Erythroblast (primary cell): ENCODE measurements at places on chromosomes 16 and 17.

GRCh38 chr17:77796176-77796860 lies 162.2 kb upstream of the TNRC6C start:
- DNase-seq: no peak

DNA sequence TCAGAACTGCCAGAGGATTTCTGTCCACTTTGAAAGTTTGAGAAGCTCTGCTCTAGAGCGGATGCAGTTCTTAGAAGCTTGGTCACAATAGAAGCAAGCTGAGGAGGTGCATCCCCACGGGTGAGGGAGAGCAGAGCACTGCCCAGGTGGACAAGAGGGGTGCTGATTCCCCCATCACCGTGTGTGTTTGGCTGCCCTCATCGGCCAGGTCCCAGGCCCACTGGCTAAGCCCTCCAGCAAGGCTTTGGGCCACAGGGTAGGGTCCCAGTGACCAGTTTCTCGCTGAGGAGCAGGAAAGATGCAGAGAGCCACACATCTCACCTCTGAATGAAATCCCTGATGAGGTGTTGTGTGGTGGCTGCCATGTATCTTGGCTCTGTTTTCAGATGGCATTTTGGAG lies 26.9 kb downstream of the NMT1 start:
- no peak for DNase-seq

DNA sequence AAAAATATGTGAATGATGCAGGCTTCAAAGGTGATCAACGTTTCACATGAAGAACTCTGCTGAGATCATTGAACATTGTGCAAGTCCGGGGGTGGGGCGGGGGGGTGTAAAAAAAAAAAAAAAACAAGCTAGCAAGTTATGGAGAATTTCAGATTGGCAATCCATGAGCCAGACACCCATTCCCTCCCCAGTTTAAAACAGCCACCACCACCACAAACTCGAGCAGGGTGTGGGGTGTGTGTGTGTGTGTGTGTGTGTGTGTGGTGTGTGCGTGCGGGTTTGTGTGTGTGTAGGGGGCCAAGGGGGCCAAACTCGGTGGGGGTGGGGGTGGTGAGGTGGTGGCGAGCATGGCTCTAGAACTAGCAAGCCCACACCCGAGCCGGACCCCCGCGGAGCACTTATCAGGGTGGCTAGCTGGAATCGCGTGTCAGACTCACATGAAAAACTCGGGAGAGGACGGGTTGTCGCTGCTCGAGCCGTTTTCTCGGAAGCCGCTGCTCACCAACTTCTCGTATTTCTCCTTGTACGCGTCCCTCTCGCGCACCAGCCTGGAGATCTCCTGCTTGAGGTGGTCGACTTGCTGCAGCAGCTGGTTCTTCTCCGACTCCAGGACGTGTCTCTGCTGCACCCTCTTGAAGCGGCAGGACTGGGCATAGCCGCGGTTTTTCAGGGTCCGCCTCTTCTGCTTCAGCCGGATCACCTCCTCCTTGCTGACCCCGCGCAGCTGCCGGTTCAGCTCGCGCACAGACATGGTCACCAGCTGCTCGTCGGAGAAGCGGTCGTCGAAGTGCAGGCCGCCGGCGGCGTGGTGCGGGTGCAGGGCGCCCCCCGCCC lies 2.0 kb downstream of the MAF start:
- peak; percentile 5 for DNase-seq

- no peak for DNase-seq
These were observed 94.2 kb downstream of the NTN1 start for GRCh38 chr17:9115214-9116191.

DNA sequence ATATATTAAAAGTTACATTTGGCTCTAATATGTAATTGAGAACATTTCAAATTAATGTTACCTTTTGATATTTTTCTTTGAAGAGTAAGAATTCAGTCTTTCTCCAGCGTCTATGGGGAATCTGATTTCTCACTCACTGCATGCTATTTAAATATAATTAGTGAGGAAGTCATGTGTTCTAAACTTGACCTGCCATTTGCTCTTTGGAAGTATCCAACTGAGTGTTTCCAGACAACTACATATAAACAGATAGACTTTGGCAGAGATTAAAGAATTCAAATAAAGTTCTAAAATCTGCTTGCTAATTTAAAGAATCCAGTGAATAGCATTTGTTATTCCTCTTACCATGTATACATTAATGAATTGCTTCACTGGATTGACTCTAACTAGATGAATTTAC lies 23.5 kb downstream of the OMG start:
- no peak for DNase-seq

GRCh38 chr16:78399384-78399783 lies 299.9 kb downstream of the WWOX start:
- DNase-seq: no peak

GRCh38 chr16:9661336-9662017 lies 520.8 kb downstream of the GRIN2A start:
- no peak for DNase-seq

- no peak for DNase-seq
These were observed 3.3 kb upstream of the AXIN2 start for GRCh38 chr17:65564793-65565192.

GRCh38 chr17:79005063-79005861 lies 4.3 kb downstream of the CANT1 start:
- no peak for DNase-seq

- DNase-seq: peak; percentile 46
These were observed 6.7 kb downstream of the RUNDC3A start for GRCh38 chr17:44314869-44315661.

GRCh38 chr16:1637526-1637925 lies 25.4 kb downstream of the CRAMP1 start:
- DNase-seq: no peak

GRCh38 chr17:80396157-80397033 lies 18.6 kb upstream of the ENDOV start:
- DNase-seq: no peak

DNA sequence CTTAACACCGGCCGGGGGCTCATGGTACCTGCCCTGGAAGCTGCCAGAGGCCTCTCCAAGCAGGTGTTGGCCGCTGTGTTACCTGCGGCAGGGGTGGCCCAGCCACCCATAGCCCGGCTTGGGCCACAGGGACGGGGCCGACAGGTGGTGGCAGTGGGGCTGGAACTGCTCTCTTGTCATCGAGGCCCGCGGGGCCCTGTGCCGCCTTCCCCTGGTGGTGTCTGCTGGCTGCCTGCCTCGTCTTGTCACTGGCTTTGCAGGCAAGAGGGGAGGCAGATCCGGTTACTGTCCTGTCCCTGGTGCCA lies 27.1 kb downstream of the GSE1 start:
- no peak for DNase-seq

DNA sequence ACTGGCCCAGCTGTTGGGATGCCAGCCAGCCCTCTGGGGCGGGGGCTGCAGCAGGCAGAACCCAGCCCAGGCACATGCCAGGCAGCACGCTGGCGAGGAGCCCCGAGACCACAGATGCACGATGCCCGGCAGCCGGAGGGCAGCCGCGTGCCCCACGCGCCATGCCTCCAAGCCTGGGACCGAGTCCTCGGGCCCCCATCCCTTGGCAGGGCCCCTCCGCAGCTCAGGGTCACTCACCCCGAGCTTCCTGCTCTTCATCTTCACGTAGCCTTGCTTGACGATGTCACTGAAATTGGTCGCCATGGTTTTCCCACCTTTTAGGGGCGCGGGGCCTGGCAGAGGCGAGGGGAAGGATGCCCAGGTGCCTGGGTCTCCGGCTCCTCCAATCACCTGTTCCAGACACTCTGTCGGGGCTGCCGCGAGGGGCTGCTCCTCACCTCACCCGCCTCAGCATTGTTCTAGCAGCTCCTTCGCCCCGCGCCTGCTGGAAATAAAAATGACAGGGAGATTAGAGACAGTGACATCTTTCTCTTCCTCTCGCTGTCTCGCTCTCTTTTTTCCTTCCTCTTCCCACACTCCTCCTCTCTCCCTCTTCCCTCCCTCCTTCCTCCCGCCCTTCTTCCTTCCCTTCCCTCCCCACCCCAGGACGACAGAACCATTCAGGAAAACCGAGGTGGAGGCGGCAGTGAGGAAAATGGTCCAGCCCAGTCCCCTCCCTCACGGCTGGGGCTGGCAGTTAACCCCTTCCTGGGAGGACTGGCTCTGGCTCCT lies 6.9 kb downstream of the DOK4 start:
- no peak for DNase-seq

GRCh38 chr16:22355487-22355908 lies 18.9 kb downstream of the CDR2 start:
- DNase-seq: no peak

DNA sequence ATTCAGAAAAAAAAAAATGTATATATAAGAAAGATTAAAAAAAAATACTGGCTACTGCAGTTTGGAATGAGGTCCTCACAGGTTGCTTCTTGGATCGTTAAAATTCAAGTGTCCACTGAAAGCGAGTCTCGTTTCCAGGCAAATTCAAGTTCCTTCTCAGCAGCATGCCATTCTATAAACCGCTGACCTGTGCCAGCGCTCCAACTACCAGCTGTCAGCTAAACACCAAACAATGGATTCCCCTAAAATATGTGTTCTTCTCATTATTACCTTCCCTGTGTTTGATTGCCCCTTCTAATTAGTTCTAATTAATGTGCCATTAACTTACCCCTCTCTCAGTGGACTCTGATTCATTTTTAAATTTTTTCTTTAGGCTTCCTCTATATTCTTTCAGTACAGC lies 92.4 kb downstream of the DNAH9 start:
- no peak for DNase-seq

- DNase-seq: no peak
These were observed 218.0 kb upstream of the TNRC6C start for GRCh38 chr17:77740481-77740880.

GRCh38 chr17:45739786-45740185 lies 44.3 kb upstream of the CRHR1 start:
- DNase-seq: no peak

DNA sequence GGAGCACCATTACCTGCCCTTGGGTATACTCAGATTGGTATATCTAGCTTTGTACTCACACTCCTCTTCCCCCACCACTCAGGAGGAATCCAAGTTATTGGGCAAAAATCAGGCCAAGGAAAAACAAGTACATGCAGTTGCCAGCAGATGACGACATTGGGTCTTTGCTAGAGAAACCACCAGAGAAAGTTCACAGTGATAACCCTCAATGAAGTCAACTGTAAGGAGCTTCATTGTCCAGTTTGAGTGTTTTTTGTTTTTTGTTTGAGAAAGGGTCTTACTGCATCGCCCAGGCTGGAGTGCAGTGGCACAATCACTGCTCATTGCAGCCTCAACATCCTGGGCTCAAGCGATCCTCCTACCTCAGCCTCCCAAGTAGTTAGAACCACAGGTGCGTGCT lies 34.6 kb upstream of the TOX3 start:
- no peak for DNase-seq

DNA sequence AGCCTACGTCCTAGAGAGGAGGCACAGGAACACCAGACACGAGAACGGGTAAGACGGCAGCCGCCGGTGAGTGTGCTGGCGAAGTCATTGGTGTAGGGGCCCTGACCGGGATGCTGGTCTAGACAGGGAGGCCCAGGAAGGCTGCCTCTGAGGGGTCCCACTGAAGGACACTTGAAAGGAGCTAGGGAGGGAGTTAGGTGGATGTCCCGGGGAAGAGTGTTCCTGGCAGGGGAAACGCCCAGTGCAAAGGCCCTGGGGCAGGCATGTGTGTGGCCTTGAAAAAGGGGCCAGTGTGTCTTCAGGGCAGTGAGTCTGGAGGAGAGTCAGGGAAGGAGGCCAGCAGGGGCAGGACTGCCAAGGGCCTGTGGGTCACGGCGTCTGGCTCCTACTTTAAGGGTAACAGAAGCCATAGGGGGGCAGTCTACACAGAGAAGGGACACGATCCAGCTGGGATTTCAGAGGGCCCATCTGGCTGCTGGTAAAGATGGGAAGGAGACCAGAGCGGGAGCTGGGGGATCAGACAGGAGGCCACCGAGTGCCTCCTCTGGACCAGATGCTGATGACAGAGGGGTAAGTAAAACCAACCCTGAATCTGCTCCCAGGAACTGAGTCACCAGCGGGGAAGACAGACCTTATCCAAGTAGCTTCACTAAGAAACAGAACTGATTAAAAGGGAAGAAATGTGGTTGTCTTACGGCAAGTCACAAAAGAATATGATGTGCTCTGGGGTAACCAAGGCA lies 115.9 kb downstream of the LITAF start:
- DNase-seq: no peak

DNA sequence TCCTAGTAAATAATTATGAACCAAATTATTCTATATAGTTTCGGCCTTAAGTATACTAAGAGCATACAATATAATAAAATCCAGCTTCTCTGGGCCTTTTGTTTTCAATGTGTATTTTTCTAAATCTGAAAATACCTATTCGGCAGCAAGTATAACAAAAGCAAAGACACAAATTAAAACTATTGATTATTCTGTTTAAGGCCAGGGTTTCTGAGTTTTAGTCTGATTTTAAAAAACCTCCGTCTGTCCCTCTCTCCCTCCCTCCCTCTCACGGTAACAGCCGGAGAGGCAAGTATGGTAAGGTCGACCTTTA lies 1.5 kb downstream of the TOB1 start:
- no peak for DNase-seq

- DNase-seq: no peak
These were observed 398.1 kb downstream of the KCNJ18 start for GRCh38 chr17:22090263-22090935.

- DNase-seq: no peak
These were observed 408.4 kb upstream of the EEF2KMT start for GRCh38 chr16:5506021-5506420.

DNA sequence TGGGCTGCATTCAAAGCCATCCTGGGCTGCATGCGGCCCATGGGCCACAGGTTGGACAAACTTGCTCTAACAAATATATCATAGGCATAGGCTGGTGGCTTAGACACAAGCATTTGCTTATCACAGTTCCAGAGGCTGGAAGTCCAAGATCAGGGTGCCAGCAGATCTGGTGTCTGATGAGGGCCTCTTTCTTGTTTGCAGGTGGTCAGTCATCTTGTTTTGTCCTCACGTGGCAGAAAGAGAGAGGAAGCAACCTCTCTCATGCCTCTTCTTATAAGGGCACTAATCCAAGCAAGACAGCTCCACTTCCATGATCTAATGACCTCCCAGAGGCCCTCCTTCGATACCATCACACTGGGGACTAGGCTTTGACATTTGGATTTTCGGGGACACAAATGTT lies 238.7 kb upstream of the TNRC6C start:
- no peak for DNase-seq

DNA sequence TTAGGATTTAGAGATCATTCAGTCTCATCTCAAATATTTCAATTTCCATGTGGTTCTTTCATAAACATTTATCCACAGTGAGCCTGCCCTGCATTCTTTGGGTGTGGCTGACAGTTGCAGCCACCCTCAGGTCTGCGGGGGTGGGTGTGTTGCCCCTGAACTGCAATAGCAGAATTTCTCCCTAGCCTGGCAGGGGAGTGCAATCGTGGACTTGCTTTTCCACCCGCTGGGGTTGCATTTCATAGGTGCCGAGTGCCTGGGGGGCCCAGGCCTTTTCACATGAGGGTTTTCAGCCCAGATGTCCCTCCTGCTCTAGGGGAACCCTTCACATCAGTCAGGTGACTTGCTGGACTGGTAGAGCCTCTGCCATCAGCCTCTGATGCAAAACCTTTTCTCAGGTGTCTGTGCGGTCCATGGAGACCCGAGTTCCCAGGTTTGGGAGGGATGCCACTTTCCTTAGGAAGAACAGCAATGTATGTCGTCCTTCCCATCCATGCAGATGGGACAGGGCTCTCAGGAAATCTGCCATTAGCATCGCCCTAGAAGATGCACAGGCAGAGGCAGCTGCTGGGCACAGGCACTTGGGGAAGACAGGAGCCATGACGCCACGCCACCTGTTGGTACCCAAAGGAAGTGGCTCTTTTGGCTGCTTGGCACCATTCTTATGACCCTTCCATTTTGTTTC lies 2.4 kb upstream of the USP36 start:
- DNase-seq: peak; percentile 74
